ENCODE measurements at places on chromosomes 5 and 9. TPM values are rescaled to one million over a fixed set of nuclear protein-coding genes. Genes with fewer than 3 reads are reported as not detected.

SLC45A2 gene
- polyA plus RNA-seq: not detected

GRCh38 chr9:18487611-18488010 lies 13.7 kb downstream of the ADAMTSL1 start:
- no peak for DNase-seq
- no peak overlapping the region for H3K27ac ChIP-seq
- no peaks in the 10 kb centered on the region for H3K4me1 ChIP-seq

ALDH7A1 gene
- 184 TPM for polyA plus RNA-seq

DNA sequence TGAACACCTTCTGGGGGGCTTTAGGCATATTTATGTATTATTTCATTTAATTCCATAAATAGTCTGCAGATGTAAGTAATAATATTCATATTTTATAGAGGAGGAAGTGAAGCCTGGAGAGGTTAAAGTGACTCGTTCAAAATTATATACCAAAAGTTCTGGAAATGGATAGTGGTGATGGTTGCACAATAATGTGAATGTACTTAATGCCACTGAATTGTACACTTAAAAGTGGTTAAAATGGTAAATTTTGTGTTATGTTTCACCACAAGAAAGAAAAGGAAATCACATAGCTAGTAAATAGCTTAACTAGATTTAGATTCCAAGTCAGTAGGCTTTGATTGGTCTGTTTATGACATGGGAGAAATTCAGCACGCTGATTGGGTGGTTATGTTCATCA lies 13.0 kb upstream of the TMEFF1 start:
- no peak overlapping the region for H3K27ac ChIP-seq
- H3K4me3 ChIP-seq: no peak overlapping the region
- no peaks in the 10 kb centered on the region for H3K36me3 ChIP-seq

All from GM23338 (cell line).